Left ventricle myocardium inferior (tissue), 1 donor: ENCODE measurements at places on chromosomes 7 and 10.

DNA sequence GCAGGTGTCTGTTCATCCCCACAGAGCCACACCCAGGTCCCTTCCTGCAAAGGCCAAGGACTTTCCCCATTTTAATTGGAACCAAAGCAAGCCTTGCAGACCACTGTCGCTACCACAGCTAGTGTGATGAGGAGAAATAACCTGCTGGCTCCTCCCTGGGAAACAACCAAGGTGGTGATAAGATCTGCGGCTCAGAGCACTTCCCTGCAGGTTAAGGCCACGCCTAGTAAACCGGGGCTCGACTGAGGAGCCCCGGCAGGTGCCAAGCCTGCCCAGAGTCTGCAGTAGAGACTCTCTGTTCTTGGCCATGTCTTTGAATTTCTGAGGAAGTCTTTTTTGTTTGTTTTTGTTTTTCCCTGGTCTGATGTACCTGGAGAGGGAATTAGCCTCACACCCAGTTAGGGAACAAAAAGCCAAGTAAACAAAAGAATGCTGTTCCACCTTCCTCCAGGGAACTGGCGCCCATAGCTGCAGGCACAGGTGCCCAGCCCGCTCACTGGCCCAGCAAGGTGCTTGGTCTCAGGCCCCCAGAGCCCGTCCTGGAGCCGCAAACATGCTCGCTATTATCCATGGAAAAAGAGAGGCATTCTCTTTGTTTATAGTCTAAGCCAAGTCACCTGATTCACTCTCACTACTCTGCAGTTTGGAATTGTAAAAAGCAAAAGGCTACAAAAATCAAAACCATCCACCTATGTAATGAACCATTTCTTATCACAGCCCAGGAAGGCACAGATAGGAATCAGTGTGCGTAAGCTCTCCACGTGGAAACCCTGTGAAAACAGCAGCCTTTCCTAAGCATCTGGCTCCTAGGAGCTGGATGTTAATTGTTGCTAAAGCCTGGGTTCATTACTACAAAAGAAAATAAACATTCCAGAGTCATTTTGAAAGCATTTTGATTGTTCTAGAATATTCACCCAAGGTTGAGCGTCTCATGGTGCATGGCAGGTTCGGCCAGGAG, 2.7 kb downstream of the GPR146 start:
- DNase-seq, result no peak
- H3K27ac ChIP-seq, result peak overlapping the region; percentile 12
- H3K4me1 ChIP-seq, result peaks cover 92% of the 10 kb centered on the region
- H3K36me3 ChIP-seq, result no peaks in the 10 kb centered on the region
- H3K4me3 ChIP-seq, result no peak overlapping the region
- no peaks in the 10 kb centered on the region for H3K27me3 ChIP-seq

DNA sequence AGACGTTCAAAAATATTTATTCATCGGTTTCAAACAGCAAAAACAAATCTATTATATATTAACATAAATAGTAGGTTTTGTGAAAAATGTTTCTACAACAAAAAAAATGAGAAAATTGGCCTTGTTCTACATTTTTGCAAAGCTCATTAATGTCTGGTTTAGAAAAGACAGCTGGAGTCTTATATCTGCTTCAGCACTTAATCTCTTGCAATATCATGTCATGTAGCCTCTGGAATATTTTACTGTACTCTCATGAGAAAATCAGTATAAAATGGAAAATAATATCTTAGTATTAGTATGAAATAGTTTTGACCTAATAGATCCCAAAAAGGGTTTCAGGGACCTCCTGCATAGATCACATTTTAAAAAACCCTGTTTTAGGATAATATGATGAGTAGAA, 326.6 kb downstream of the ARL4A start:
- no peak for DNase-seq
- no peak overlapping the region for H3K27ac ChIP-seq
- no peak overlapping the region for H3K4me3 ChIP-seq
- peaks cover 7% of the 10 kb centered on the region for H3K4me1 ChIP-seq

- no peak overlapping the region for H3K27ac ChIP-seq
- H3K27me3 ChIP-seq, result peaks cover 57% of the 10 kb centered on the region
- DNase-seq, result no peak
- H3K4me1 ChIP-seq, result no peaks in the 10 kb centered on the region
Observed at GRCh38 chr10:123883673-123884320, 7.8 kb downstream of the CPXM2 start.

- no peaks in the 10 kb centered on the region for H3K27me3 ChIP-seq
- no peak for DNase-seq
- H3K4me1 ChIP-seq, result peaks cover 32% of the 10 kb centered on the region
- H3K4me3 ChIP-seq, result no peak overlapping the region
- H3K27ac ChIP-seq, result no peak overlapping the region
- H3K36me3 ChIP-seq, result peaks cover 8% of the 10 kb centered on the region
Observed at GRCh38 chr10:92203919-92204623, 86.8 kb downstream of the CPEB3 start.

DNA sequence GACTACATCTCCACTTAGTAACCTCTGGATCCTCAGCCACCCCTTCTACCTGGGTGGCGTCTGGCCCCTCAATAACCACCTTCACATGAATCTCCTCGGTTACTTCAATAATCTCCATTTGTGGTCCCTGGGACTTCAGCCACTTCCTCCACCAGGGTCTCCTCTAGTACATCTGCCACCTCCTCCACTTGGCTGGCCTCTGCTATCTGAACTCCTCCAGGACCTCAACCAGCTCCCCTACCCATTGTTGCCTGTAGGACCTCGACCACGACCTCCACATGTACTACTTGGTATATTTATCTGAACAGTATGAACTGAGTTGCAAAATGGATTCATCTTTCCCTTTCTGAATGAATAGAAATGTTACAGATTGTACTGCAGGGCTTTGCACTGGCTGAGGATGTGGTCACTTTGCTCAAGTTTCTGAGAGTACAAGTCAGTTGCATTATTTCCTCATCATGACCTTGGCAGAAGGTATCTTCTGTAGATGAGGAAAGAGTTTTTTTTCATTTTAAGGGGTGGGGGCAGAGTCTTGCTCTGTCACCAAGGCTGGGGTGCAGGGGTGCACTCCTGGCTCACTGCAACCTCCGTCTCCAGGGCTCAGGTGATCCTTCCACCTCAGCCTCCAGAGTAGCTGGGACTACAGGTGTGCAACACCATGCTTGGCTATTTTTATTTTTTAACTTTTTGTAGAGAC, 36.0 kb downstream of the MAT1A start:
- no peak overlapping the region for H3K27ac ChIP-seq
- no peaks in the 10 kb centered on the region for H3K4me1 ChIP-seq
- H3K36me3 ChIP-seq, result no peaks in the 10 kb centered on the region
- DNase-seq, result no peak
- no peak overlapping the region for H3K4me3 ChIP-seq

- H3K4me1 ChIP-seq, result no peaks in the 10 kb centered on the region
- no peak for DNase-seq
- H3K4me3 ChIP-seq, result no peak overlapping the region
- peaks cover 31% of the 10 kb centered on the region for H3K27me3 ChIP-seq
- H3K36me3 ChIP-seq, result no peaks in the 10 kb centered on the region
Observed at GRCh38 chr7:26958834-26959233, 94.4 kb upstream of the SKAP2 start.
